ENCODE measurements at places on chromosomes 5 and 9.

GRCh38 chr9:137592767-137593166, 2.5 kb upstream of the ZMYND19 start:
- no peak for DNase-seq

DNA sequence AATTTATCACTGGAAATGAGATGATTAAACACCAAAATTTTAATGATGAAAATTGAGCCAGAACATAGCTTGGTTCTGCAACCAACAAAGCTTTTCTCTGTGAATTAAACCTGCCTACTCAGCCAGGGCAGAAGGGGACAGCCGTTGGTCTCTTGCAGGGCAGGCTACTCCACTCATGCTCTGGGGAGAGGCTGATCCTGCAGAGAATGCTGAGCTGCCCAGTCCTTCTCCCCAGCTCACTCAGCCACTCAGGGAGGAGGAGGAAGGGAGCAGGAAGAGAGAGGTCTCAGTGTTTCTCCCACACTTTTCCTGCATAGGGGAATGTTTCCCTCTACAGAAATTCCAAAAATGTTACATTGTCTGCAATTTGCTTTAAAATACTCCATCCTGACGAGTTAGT, 40.4 kb upstream of the HMHB1 start:
- no peak for DNase-seq

GRCh38 chr9:136058084-136058483, 37.0 kb downstream of the NACC2 start:
- DNase-seq = no peak

GRCh38 chr5:83343299-83343698, 128.2 kb upstream of the VCAN start:
- DNase-seq = no peak

DNA sequence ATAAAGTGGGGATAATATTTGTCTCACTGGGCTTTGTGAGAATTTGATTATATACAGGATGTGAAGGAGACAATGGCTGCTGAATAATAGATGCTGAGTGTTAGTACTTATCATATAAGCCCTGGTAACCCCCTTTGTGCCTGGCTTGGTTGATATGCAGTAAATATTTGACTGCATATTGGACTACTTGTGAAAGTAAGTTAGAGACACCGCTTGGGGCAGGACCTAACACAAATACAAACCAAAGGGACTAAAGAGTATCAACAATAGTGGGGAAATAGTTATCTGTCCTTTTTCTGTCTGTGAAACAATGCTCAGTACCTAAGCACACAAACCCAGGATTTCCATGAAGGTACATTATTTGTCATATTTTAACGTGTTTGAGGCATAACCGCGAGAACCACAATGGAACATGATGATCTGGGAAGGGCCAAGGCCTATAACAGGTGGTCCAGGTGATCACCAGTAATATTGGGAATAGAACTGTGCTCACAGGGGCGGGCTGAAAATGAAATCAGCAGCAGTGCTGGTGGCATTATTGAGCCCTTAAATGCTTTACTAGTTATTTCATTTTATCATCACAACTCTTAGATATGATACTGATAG, 138.2 kb upstream of the SMARCA2 start:
- no peak for DNase-seq

DNA sequence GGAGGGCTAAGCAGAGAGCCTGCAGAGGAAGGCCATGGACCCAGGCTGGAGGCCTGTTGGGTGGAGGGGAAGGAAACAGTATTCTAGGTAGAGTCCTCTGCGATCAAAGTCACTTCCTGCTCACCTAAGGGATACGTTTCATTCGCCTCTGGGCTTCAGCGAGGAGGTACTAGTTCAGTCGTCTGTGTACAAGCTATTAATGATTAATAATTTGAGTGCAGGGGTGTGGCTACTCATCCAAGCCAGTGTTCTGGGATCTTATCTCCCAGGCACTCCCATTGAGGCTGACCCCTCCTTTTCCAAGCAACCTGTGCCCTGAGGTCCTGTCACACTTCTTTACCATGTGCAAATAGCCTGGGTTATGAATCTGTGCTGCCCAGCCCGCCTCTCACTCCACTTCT, 25.2 kb downstream of the RALGPS1 start:
- no peak for DNase-seq

GRCh38 chr9:4563105-4563504, 72.8 kb downstream of the SLC1A1 start:
- no peak for DNase-seq

DNA sequence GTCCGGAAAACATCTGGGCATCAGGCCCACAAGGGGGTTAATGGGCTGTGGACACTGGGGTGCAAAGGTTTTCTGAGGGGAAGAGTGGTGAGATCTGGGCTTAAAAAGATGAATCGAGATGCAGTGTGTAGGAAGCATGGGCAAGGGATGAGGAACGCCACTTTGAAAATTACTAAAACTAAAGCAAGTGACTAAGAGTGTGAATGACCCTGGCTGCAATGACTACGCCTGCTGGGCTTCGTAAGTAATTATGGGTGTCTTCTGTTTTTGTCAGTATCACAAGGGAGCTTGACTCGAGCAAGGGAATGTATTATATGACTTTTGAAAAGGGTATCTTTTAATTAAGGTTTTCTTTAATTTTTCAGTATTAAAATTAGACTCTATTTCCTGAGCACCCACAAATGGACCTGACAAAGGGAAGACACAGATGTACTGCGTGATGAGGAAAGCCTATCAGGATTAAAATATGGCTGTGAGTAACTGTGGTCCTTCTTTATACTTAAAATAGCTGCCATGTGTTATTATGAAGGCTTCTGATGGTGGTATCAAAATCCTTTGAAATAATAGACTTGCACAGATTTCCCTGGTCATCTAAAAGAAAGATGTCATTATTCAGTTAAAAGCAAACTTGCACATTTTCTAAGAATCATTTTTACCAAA, 4.2 kb downstream of the CTXN3 start:
- no peak for DNase-seq

DNA sequence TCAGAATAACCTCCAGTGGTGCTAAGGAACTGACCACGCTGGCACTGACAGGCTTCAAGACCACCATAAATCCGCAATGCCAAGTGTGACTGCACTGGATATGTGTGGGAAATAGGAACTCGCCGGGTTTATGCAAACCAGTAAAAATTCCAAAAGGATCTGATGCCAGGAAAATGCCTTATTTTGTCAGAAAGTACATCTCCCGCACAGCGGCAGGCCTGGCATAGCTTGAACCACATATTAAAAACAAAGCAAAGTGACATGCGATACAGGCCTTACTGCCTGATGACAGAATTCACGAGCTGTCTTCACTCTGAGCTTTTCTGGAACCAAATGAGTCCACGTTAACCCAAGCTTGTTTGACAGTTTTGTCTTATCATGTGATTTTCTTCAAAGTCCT, 139.6 kb downstream of the GLIS3 start:
- no peak for DNase-seq

DNA sequence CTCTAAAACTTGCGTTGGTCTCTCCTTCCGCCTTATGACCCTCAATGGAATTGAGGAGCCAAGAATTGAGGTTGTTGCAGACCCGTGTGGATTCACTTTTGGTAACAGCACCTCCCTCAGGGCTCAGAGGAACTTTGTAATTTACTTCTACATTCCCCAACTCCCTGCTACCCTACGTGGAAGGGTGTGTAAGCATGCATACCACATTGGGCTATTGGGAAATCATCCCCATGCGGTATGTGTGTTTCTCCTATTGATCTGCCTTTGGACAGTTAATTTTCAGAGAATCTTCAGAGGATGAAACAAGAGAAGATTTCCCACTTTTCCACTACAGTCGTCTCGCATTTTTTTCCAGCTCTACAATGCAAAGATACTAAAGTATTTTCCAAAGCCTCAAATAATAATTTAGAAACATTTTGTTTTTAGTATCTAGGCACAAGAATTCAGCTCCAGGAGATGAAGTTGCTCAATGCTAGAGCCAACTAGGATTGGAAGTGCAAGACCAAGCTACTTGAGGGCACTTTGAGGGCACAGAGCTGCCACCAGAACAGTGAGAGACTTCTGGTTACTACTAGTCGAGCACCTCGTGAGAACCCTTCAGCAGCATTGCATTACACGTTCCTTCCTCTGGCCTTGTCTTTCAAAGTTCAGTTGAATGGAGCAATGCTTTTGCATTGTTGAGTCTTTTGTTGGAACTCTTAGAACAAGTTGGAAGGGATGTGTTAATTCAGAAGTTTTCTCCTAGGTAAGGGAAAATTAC, 3.4 kb downstream of the C1QTNF3 start:
- DNase-seq = no peak
